ENCODE measurements at places on chromosomes 11 and 22.

DNA sequence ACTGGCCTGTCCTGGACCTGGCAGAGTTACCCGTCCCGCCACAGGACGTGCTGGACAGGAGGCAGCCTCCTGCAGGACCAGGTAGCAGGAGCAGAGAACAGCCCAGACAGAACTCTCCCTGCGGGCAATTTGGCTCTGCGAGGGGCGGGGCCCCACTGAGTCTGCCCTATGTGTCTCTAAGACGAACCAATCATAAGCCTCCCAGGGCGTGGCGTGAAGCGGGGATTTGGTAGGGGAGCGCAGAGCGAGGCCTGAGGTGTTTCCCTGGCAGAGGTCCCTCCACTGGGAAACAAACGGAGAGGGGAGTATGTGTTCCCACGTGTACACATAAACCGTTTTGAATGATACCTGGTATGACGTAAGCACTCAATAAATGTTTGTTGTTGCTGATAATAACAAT is 7.4 kb downstream of the CD82 start:
- DNase-seq = no peak

- no peak for DNase-seq
These were observed 9.4 kb upstream of the CASP12 start for GRCh38 chr11:104907521-104908185.

GRCh38 chr11:61542024-61542461 is 33.5 kb downstream of the LRRC10B start:
- no peak for DNase-seq

GRCh38 chr11:92413757-92414513 is 189.3 kb downstream of the FAT3 start:
- no peak for DNase-seq

DNA sequence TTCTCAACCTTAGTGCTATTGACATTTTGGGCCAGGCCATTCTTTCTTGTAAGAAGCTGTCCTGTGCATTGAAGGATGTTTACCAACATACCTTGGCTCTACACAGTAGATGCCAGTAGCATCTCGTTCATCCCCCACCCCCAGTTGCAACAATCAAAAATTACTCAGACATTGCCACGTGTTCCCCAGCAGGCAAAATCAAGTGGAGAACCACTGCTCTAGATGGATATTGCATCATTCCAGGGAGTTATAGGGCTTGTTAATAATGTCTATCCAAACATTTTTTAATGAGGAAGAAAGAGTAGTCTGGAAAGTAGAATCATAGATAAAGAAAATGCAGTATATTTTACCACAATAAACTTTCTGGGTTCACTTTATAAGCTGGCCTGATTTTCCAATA is 64.1 kb downstream of the PRMT3 start:
- no peak for DNase-seq

- no peak for DNase-seq
These were observed 5.3 kb downstream of the NEAT1 start for GRCh38 chr11:65427691-65428577.

- DNase-seq = no peak
These were observed 36.3 kb downstream of the KCNC1 start for GRCh38 chr11:17770917-17771316.

GRCh38 chr11:110856996-110857812 is 145.0 kb upstream of the ARHGAP20 start:
- DNase-seq = no peak

DNA sequence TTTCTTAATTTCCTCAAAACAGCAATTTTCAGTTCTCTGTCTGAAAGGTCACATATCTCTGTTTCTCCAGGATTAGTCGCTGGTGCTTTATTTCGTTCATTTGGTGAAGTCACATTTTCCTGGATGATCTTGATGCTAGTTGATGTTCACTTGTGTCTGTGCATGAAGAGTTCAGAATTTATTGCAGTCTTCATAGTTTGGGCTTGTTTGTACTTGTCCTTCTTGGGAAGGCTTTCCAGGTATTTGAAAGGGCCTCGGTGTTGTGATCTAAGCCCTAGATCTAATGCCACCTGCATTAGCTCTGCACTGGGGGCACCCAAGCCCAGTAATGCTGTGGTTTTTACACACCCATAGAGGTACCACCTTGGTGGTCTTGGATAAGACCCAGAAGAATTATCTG is 228.9 kb downstream of the GUCY1A2 start:
- DNase-seq = no peak

DNA sequence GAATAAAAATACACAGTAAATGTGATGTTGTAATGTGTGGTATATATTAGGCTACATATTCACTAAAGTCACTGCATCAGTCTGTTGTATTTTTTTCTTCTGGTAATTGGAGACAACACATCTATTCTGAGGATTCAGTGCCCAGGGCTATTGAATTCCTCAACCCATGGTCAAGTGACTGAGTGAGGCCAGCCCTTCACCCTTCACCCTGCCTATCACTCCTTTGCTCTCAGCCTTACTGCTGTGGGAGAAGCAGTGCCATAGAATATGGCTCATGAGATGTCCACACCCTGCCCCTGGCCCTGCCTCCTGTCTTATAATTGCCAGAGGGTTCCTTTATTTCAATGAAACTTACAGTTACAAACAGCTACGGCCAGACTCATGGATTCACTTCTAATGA is 295.6 kb downstream of the NTM start:
- DNase-seq = no peak

DNA sequence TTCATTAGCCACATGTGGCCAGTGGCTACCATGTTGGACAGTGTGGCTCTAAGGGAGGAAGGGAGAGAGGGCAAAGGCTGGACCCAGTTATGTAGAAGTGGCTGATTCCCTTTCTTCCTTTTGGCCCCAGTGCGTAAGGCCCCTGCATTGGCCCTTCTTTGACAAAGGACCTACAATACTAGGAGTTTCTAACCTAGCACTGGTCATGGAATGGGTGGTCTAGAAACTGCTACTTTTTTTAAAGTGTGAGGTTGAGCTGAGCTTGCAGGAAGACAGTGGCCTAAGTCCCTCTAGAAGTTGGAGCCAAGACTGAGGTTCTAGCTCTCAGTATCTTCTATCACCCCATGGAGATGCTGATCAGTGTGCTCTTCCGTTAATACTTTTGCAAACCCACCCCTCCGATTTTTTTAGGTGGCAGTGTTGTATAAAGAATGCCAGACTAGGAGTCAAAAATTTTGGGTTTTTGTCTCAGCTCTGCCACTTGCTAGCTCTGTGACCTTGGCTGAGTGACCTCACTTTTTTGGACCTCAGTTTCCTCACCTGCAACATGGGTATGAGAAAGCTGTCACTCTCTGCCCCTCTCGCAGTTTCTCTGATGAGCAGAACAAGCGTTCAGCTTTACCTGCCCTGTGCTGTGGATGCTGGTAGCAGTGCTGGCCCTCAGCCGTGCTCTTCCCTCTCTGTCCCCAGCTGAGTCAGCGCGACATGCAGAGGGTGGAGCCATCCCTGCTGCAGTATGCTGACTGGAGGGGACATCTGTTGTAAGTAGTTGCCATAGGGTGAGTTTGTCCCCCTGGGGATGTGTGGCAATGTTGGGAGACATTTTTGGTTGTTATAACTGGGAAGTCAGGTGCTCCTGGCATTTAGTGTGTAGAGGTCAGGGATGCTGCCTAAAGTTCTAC is 6.9 kb downstream of the ACCS start:
- DNase-seq = peak; percentile 38

GRCh38 chr11:106014620-106015019 is 7.4 kb downstream of the MSANTD4 start:
- no peak for DNase-seq

DNA sequence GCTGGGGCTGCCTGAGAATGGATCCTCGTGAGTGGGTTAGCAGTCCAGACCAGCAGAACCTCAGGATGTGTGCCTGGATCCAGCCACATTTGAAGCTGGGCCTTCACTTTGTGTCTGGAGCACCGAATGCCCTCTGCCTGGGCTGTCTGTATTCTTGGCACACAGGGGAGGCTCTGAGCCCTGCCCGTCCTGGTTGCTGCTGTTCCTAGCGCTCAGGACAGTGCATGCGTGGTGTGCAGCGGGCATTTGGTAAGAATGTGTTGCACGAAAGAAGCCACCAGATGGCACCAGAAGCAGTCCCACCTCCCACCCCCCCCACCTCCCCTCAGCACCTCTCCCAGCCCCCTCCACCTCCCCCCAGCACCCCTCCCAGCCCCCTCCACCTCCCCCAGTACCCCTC is 4.1 kb upstream of the MAPK11 start:
- DNase-seq = peak; percentile 37

- DNase-seq = no peak
These were observed 77.0 kb downstream of the RPS6KA4 start for GRCh38 chr11:64436000-64436399.

- DNase-seq = no peak
These were observed 151.7 kb downstream of the CEP164 start for GRCh38 chr11:117479372-117479771.

GRCh38 chr11:910589-911030 is at the start of gene CHID1:
Gene CHID1 (minus strand): TSS chr11:910810. CDS start chr11:904816, 5,994 bp downstream.
- DNase-seq = peak; percentile 91

GRCh38 chr11:121482231-121483129 is 29.7 kb upstream of the SORL1-AS1 start:
- no peak for DNase-seq

- DNase-seq = no peak
These were observed 227.7 kb upstream of the ANO5 start for GRCh38 chr11:21965221-21965620.

DNA sequence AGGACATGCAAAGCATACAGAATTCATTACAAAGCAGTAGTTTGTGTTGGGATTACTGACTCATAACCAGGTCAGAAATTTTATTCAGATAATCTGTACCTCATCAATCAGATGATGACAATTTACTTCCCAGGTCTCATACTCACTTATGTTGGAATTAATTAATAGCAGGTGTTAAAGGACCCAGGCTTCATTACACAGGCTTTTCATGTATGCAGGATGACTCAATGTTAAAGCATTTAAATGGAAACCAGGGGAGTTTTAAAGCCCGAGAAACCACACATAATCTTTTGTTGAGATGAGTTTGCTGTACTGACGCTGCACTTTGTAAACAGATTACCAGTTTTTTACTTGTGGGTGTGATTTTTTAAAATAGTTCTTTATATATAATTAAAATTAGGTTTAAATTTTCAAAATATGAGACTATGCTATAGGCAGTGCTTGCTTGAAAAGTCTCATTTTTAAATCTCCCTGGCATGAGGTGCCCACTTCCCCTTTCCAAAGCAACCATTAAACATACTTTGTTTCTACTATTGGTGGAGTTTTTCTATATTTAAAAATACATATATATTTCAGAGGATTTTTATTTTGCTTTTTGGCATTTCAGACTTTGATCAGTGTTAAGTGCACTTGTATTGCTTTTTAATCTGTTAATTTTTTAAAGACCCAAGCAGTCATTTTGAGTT is 41.0 kb downstream of the CEP57 start:
- no peak for DNase-seq

GRCh38 chr11:68994894-68995285 is 14.1 kb upstream of the MRGPRD start:
- no peak for DNase-seq

DNA sequence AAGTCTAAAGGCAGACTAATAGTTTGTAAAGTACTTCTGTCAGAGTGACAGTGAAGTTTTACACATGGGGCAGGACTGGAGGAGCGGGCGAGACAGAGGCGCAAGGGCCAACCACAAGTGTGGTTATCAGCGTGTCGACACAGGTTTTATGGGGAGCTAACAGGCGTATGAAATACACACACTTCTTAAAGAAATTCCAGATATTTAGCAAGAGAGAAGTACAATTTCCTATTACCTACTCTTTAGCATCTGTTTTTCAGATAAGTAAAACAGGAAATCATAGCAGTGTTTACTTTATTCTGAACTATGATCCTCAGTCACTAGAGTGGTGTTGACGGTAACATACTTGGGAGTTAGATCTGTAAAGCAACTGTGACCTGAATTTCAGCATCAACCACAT is 22.5 kb downstream of the VSIG10L2 start:
- no peak for DNase-seq

DNA sequence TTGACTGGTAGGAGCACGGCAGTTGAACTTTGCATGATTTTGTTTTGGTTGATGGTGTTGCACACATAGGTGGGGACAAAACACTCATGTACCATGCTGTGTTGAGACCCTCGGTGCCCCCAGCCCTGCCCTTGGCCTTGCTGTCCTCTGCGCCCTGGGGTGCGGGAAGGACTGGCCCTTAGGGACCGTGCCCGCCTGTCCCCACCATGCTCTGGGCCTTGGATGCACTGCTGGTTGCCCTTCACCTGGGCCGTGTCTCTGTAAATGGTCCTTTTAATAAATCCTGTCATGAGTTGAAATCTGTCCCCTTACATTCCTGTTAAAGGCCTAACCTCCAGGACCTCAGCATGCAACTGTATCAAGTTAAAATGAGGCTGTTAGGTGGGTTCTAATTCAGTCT is 102.3 kb upstream of the ANO1 start:
- no peak for DNase-seq

DNA sequence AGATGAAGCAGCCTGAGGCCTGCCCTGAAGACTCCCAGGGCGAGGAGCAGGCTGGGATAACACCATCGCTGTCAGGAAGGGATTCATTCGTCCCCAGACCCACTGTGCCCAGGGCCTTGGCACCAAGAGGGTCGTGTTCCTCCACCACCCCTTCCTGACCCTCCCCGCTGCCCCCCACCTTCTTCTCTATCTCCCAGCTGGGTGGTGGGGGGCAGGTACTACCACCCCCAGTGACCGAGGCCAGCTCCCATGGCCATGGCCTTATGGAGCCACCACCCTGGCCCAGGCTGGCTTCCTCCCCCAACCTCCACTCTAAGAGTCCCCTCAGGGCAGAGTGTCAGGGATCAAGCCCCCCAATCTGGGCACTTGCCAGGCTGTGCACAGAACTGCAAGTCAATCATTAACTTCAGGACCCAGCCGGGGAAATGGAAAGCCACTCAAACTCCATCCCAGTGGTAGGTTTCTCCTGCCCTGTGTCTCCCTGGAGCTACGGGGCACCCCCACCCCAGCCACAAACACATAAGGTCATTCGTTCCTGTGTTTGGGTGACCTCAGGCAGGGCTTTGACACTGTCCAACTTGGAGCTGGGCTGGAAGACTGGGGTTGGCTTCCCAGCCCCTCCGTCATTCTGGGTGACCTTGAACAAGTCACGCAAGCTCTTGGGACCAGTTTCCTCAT is 33.3 kb upstream of the WNT11 start:
- DNase-seq = no peak

DNA sequence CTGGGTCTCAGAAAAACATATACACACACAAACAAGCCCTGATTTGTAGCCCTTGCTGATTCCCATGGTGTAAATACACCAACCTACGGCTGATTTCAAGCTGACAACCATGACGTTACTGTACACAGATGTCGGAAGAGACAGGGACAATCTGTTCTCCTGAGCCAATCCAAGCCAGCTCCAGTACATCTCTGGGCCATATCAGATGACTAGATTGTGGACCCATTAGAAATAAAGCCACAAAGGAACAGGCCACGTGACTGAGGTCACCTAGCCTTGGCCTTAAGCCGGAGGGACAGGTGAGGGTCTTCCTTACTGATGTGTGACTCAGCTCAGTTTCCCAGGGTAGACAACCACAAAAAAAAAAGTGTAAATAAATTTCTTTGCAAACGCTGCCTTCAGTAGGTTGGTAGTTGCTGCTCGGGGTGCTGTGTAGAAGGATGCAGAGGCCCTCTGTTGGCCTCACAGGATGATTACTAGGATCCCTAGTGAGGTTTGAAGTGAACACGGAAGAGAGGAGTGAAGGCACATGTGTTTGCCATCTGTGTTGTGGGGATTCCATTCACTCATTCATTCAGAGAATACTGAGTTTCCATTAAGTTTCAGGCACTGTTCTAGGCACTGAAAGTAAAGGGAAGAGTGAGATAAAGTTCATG is 99.0 kb upstream of the LARGE1 start:
- no peak for DNase-seq

GRCh38 chr11:31450841-31451240 is 58.6 kb downstream of the IMMP1L start:
- DNase-seq = no peak

GRCh38 chr11:12287374-12288211 is 89.8 kb upstream of the PARVA start:
- DNase-seq = no peak

- no peak for DNase-seq
These were observed 19.0 kb upstream of the LMO1 start for GRCh38 chr11:8282631-8283030.
